Muscle of back (tissue), 13 donors: ENCODE measurements at places on chromosomes 5 and 9.

DNA sequence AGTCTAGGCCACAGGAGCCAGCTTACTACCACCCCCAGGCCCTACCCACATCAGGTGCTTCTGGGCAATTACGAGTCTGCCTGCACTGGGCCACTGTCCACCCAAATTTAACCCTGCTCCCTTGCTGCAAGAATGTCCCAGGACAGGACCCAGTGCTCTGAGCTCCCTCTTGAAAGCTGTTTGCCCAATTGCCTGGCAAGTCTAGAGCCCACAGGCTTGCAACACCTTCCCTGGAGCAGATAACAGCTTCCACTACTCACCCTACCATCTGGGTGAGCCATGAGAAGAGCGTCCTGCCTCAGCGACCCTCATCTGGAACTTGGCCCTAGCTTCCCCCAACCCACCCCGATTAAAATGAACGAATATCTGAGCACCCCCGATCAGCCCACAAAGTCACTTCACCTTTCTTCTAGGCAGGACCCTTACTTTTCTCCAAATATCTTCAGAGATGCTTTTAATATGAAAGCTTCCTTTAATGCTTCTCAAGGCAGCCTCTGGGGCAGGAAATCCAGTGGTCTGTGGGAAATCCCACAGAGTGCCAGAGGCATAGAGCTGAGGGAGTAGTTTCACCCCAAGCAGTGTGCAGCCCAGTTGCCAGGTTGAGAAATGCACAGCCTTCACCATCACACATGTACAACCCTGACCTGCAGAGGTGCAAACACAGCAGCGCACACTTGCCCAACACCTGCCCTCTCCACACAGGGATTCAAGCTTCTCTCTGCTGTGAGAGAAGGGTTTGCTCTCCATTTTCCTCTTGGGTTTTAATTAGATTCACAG, 10.6 kb downstream of the ACSL6 start:
- DNase-seq = no peak

DNA sequence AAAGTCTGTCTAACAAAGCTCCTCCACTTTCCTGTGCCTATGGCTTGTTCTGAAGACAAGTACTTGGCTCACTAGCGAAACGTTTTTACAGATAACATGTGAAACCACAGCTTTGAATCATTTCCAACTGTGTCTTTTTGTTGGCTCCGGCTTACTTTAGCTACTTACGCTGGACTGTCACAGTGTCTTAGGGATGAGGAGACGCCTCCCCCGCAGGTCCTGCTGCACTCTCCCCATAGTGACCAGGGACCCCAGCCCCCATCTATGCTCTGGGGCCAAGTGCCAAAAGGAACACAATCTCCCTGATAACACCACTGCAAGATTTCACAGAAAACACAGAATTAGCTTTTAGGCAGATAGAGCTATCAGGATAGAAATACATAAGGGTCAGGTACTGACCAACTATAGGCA, 219.1 kb downstream of the ADAMTS6 start:
- DNase-seq = peak; percentile 80

- no peak for DNase-seq
Observed at GRCh38 chr5:15117688-15118087, 246.1 kb upstream of the ANKH start.

DNA sequence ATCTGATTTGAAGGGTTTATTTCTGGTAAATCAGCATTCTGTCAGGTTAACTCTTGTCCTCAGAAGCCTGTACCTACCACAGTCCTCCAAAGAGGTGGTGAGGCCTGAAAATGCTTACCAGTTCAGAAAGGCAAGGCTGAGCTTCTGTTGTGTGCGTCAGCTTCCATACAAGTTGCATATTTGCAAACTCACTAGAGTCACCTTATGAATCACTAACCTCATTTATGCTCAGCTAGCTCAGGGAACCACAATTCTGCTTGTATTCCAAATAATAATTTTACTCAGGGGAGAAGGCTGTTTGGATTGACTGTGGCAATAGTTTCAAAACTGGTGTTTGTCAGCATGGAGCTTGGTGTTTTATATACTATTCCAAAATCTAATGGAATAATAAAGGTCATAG, 355.1 kb upstream of the RFX3 start:
- no peak for DNase-seq

DNA sequence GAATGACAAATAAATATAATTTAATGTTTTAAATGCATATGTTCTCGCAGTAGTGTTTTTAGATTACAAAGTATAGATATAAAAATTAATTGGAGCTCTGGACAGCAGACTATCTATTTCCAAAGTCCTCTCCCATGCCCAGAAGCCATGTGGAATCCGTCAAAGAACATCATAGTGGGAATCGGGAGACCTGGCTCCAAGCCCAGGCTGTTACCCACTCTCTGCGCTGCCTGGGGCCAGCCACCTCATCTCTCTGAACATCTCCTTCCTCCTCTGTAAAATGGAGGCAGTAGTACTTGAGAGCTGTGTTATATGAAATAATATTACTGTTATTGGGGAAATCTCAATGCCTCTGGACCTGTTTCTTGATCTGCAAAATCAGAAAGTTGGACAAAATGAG, 58.1 kb upstream of the SLC30A5 start:
- no peak for DNase-seq

- DNase-seq = no peak
Observed at GRCh38 chr5:4095918-4096630, 500.4 kb downstream of the IRX1 start.

GRCh38 chr5:62550103-62550502, 28.5 kb upstream of the LRRC70 start:
- no peak for DNase-seq
